Lower leg skin (tissue), 4 donors: ENCODE measurements at places on chromosomes 1 and 21. TPM values are rescaled to one million over a fixed set of nuclear protein-coding genes. Genes with fewer than 3 reads are reported as not detected.

RTCA gene
- total RNA-seq: 18.0 TPM

DNA sequence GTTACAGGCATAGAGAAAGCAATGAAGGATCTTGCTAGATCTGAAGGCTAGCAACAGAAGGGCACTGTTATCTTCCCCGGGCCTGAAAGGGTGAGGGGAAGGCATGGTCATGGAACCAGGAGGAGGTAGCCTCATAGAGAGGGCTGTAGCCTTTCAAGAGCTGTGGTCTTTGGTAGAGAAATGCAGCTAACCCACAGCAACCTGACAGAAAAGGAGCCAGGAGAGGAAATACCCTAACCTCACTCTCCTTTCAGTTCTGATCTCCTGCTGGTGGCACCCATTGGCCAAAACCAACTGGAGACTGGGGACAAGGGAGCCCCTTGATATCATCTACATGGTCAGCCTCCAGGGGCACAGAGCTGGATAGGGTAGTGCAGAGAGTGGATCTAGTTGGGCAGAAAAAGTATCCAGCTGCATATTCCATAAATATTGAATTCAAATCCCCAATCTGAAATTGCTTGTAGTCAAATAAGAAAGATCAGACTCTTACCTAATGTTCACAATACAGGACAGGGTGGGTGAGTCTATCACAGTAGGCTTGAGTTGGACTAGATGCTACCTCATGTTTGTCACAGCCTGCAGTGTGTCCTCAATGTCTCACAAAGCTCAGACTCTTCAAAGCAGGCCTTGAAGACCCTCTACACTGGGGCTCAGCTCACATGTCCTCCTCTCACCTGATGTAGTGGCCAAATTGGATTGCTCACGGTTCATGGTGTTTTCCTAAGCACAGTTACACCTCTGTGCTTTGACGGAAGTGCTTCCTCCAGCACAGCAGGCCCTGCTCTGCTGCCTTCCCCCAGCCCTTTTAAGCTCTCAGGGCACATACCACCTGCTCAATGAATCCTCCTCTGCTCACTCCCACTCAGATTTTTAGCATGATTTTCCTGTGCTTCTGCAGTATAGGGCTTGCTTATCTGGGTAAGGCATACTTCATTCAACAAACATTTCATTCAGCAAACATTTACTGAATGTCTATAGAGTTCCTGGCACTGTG is 74.1 kb upstream of the JUN start:
- no peak for DNase-seq

DNA sequence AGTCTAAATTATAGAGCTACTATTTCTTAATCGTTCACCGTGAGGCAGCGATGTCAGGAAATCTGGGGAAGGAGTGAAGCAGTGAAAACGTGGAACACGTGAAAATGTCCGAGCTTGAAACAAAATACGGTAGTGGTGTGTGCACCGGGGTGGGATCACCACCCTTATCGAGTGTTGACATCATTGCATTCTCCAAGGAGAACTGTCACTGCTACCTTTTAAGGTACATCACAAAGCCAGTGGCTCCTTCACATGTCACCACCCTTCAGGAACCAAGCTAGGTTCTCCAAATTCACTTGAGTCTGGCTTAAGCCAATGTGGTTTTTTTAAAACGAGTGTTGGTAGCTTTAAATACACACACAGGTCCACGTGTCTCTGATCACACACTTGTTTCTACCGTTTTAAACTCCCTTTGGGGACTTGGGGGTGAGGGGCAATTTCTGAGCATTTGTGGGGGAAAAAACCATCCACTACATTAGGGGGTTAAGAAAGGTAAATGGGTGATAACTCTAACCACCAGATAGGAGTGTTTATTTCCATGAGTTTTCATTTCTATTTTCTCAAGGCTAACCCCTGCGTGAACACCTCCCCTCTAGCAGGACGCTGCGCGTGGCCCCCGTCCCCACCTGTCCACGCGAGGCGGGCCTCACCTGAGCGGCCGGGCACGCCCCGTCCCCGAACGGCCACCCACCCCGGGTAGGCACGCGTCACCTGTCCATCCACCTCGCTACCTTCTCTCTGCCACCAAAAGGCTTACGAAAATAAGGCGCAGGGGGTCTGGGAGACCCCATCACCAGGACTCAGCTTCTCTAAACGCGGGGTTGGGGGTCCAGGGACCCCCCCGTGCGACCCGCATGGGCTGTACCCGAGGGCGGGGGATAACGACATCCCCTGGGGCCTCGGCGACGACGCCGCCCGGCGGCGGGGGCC is 978 bp downstream of the PRDM15 start:
- DNase-seq: no peak

DNA sequence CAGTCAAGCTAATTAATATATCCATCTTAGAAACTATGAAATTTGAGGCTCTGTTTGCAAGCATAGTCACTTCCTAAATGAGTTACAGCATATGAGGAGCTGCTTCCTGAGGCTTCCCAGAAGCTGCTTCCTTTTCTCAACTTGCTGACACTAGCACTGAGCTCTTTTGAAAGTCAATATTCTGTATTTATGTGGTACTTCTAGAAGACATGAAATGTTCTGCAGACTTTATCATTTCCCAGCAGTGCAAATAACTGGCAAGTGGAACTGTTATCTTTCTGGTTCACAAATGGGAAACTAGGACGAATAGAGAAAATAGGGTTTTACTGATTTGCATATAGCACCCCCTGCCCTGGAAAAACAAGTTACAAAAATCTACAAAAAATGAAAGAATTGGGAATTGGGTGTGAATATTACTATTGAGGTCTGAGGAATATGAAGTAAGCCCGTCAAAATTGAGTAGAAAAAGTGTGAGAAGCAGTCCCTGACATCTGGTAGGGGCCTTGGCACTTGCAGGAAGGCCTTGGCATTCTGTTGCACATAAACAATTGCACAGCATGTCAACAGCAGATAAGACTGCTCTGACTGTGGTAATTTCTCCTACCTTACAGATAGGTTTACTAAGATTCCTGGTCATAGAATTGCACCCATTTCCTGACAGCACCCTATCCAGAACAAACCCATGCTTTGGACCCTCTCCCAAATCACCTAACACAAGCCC is 7.1 kb downstream of the GIPC2 start:
- DNase-seq: no peak

DNA sequence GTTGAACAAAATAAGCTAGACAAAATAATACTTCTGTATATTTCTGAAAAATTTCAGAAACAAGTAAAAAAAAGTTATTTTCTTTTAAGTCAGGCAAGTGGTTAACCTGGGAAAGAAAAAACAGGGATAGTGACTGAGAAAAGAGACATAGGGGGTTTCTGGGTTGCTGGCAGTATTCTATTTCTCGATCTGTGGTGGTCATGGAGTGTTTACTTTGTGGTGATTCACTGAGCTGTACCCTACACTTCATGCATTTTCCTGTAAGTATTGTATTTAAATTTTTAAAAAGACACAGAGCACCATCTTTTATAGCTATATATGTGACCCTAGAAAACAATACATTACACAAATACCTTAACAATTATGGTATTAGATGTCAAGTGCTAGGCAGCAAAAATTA is 58.2 kb downstream of the ZNF644 start:
- no peak for DNase-seq

DNA sequence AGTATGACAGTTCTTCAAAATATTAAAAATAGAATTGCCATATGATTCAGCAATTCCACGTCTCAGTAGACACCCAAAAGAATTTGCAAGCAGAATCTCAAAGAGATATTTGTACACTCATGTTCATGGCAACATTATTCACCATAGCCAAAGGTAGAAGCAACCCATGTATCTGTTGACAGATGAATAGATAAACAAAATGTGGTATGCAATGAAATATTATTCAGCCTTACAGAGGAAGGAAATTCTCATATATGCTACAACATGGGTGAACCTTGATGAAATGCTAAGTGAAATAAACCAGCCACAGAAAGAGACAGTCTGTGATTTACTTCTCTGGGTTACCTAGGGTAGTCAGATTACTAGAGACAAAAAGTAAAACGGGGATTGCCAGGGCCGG is 47.0 kb downstream of the NAV1 start:
- DNase-seq: no peak
